Fibroblast of the aortic adventitia (primary cell): ENCODE measurements at places on chromosomes 1 and 21.
A peak's percentile ranks its signal among the peaks of the same experiment; 100 is the strongest.

GRCh38 chr1:9900142-9901043, 9.7 kb downstream of the CTNNBIP1 start:
- no peak for DNase-seq

DNA sequence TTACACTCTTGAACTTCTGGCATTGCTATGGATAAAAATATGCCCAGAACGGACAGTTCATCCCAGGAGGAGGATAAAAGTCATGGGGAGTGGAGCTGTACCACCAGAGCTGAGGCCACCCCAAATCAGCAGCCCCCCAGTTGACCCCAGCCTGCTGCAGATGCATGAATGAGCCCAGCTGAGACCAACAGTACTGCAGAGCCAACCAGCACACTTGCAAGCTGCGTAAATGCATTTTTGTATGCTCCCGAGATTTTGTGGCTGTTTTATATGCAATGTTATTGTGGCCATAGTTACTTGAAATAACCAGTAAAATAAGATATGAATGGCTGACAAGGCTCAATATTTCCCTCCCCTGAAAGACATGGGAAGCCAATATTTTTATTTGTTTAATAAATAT, 264.6 kb downstream of the DUSP10 start:
- no peak for DNase-seq

- no peak for DNase-seq
Measured at GRCh38 chr1:183467687-183468086, 4.6 kb upstream of the SMG7 start.

DNA sequence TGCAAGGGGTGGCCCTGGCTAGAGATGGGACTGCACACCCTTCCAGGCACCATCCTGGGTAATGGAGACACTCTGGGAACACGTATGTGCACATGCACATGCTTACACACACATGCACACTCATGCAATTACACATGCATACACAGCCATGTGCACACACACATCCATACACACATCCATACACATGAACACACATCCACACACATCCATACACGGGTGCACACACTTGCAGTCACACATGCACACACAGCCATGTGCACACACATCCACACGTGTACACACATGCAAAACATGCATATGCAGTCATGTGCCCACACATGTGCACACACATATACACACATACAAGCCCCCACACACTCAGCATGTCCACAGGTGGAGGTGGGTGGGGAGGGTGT, 22.3 kb upstream of the POFUT2 start:
- DNase-seq = no peak

GRCh38 chr1:192529811-192530210, 45.8 kb upstream of the RGS1 start:
- DNase-seq = peak; percentile 44

DNA sequence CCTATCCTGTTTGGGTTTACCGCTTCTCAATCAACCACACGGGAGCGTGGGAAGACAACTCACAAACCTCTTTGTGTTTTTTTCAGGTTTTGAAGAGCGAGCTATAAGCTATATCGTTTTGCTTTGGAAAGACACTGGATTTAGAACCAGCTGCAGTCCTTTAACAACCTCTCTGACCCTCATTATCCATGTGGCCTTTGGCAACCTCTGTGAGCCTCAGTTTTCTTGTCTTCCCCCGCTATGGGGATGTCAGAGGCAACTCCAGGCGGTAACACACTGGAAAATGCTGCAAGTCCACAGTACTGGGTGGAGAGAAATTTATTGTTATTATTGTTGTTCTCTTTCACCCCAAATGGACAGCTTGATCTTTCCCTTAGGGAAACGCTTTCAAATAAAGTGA, 100.0 kb downstream of the ETS2 start:
- no peak for DNase-seq

DNA sequence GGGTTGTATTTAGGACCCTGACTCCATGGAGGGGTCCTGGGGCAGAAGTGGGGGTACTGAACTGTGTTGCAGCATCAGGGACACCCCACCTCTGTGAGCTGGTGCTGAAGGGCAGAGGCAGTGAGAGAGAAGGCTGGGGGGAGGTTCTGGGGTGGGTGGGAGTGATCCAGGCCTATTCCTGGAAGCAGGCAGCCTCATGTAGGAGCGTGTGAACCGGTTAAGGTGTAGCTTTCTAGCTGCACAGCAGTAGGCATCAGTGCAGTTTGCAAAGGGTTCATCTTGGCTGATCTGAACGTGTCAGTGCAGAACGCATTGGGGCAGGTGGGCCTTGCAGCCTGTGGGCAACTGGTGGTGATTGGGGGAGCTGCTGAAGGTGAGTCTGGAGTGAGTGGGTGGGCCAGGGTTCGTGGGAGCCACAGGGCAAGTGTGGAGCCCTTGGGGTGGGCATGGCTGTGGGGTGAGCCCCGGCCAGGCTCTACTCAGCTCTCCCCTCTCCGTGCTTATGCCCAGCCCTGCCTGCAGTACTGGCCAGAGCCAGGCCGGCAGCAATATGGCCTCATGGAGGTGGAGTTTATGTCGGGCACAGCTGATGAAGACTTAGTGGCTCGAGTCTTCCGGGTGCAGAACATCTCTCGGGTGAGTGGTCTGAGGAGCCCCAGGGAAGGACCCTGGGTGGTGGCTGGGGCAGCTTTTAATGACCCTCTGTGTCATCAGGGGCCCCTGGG, 86.7 kb downstream of the PTPRU start:
- DNase-seq = no peak

DNA sequence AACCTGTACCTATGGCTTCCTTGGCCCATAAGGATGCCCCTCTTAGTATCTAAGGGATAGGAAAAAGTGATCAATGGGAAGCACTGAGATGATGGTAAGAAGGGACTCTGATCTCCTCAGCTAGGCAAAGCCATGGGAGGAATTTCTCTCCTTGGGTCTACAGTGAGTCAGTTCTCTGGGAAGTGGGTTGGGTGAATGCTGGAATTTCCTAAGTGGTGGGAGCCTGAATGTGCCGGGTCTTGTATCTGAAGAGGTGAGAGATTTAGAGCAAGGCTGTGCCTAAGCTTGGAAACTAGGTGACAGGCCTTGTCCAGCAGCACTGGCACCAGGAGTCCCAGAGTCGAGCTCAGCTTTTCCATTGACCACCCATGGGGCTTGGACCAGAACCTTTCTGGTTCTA, 96.3 kb upstream of the SLC2A1 start:
- no peak for DNase-seq

DNA sequence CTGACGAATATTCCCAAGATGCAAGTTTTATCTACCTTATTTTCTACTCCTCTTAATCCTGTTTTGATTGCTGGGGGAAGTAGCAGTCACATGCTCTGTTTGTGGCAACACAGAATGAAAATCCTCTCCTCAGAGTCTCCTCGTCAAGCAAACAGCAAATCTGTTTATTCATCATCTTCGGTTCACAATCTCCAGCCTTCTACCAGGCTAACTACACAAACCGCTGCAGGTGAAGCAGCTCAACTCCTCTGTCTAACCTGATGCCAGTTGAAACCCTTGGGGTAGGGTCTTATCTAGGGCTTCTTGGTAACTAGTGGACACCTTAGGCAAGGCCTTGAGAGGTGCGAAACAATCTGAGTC, 91.0 kb downstream of the SIPA1L2 start:
- no peak for DNase-seq

DNA sequence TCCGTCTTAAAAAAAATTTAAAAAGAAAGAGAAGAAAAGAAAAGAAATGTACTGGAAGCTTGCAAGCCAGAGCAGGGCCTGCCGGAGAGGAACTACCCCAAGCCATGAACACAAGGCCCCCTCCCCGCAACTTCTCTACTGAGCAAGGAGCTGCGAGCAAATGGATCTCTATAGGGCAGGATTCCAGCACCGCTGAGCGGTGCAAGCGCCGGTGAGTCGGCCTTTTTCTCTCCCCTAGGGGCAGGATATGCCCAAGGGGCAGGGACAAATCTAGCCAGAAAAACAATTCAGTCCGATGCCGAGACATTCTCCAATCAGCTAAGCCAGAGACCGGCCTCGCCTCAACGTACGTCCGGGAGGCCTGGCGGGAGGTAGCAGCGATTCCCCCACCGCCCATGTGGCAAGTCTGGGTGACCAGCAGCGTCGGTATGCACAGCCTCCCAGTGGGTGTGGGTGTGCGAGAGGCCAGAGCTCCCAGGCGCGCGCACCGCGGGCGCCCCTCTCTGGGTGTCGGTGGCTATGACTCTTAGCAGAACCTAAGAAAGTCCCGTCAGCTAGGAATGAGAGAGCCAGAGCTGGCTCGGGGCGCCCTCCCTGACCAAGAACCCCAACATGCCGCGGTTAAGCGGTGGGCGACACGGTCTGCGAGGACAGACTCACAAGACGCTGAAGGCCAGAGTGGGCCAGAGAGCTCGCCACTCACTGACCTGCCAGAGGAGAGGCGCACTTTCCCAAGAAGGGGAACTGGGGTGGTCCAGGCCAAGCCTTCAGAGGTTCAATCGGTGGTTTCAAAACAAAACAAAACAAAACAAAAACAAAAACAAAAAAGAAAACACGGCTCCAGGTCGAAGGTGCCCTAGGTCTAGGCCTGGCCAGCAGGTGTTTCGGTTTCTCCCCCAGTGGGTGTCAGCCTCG, 1.9 kb downstream of the CSMD2 start:
- peak; percentile 92 for DNase-seq

DNA sequence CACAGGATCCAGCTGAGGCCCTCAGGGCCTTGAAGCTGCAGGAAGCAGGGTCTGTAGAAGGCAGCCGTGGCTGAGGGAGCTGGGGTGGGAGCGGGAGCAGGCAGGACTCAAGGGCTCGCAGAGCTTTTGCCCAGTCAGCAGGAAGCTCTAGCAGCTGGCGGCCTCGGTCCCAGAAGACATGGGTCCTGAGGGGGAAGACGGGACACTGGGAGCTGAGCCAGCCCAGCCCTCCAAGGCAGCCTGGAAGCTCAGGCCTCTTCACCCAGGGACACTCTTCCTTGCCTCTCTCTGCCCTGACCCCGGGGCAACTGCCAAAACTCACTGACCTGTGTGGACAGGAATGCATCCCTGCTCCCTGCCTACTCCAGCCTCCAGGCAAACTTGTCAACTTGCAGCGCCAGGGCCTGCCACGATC, 8.9 kb downstream of the ADGRB2 start:
- DNase-seq = peak; percentile 19

GRCh38 chr1:198627436-198628066, 11.3 kb upstream of the PTPRC start:
- peak; percentile 27 for DNase-seq

DNA sequence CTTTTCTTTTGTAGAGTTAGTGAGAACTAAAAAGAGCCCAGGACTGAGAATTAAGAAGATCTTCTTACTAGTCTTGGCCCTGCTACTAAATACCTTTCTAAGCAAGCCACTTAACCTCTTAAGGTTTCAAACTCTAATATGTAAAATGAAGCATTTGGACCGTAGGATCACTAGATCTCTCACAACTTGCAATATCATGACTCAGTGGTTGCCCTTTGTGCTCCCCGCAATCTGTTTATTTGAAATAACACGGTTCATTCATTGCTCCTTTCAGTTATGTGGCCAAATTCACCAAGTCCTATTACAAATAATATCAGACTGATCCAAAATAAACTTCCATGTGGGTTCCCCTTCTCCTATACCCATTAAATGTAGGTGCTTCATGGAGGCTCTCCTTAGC, 10.8 kb downstream of the PALMD start:
- DNase-seq = no peak

GRCh38 chr1:38003261-38004250, 1.8 kb downstream of the FHL3 start:
- peak; percentile 33 for DNase-seq

- DNase-seq = no peak
Measured at GRCh38 chr1:14514739-14515138, 83.7 kb upstream of the KAZN start.

DNA sequence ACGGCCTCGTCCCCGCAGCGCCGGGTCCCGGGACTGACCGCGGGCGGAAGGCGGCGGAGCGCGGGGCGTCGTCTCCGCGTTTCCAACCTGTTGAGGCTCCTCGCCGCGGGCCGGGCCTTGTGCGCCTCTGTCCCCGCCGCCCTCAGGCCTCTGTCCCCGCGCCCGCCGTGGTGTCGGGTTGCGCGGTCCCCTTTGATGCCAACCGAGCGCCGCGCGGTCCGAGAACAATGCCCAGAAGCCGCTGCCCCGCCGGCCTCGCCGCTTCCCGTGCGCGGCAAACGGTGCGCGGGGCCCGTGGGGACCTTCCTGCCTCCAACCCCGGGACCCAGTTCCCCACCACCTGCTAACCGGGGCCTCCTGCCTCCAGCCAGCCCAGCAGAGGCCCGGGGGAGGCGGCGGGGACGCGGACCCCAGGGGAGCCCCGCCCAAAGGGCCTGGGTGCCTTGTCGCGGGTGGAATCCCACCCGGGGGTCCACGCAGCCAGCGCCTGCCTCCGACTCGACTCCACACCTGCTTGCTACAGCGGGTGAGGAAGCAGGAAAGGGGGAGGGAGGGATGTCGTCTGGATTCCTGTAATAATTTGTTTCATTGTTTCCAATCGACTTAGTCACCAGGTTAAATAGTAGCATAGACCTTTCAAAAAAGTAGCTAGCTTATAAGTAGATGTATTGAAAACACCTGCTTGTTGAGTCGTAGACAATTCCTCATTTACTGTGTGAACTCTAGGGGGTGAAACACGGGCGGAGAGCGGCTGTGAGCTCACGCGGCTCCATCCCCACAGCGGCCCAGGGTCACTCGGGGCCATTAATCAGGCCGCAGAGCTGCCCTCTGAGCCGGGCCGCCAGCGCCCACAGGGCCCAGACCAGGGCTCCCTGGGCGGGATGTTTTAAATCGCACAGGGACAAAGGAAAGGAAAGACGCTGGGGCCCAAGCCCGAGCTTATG, 1.1 kb downstream of the COL18A1 start:
- DNase-seq = peak; percentile 11
